ENCODE measurements at places on chromosomes 7 and 10. TPM values are rescaled to one million over a fixed set of nuclear protein-coding genes. Genes with fewer than 3 reads are reported as not detected.
A peak's percentile ranks its signal among the peaks of the same experiment; 100 is the strongest.

The ASB15 gene
- not detected for total RNA-seq

DNA sequence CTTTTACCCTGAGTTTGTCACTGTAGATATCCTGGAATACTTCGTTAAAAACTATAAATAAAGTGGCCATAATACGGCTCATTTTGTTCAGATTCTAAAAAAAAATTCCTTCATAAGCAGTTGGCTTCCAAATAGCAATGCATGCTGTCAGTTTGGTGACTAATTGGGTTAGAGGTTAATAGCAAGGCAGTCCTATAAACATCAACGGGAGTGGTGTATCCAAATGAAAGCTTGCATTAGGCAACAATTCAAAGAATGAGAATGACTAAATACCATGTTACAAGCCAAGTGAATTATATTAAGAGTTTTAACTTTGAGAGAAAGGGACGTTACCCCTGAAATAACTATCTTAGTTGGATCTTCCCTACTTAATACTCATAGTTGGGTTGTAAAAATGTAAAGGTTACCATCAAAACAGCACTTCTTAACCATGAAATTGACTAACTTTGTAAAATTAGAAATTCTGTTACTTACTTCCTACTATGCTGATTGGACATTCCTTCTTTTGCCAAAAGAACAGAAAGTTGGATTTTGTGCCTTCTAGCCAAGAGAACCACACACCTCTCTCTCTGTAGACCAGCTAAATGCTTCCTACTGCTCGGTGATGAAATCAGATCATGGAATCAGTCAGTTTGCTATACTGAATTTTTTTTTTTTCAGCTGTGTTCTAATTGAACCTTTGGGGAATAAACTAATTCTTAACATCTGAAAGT lies 98.0 kb downstream of the KAT6B start:
- peaks cover 3% of the 10 kb centered on the region for H3K36me3 ChIP-seq
- no peak overlapping the region for H3K4me3 ChIP-seq
- H3K27ac ChIP-seq, result no peak overlapping the region
- no peaks in the 10 kb centered on the region for H3K27me3 ChIP-seq
- peaks cover 38% of the 10 kb centered on the region for H3K4me1 ChIP-seq
- no peak for DNase-seq

The LRGUK gene
- total RNA-seq, result 0.57 TPM

The FGL2 gene
- total RNA-seq, result 7.7 TPM

DNA sequence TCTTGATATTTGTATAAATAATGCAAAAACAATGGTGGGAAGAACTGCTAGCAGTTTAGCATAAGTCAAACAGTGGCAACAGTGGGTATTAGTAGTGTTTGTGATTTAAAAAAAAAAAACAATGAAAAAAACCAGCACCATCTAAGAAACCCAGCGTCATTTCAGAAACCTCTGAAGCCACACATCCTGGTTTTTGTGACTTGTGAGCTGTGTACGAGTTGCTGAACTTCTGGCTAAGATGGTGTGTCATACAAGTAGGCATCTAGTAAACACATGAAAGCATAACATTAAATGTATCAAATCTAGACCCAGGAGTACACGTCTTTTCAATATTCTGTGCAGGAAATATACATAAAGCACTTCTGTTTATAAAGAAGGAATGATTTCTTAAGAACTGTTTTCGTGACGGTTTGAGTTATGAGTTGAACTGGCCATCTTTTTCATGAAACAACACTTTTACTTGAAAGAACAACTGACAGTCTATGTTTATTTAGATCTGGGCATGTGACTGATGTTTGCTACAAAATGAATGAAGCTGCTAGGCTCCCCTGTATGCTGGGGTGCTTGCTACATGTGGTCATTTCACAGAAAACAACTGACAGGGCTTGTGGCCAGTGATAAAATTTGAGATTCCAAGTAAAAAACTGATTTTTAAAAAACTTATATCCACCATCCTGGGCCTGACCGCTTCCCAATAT lies 143.5 kb downstream of the PIP4K2A start:
- H3K27me3 ChIP-seq, result no peaks in the 10 kb centered on the region
- H3K36me3 ChIP-seq, result peaks cover 16% of the 10 kb centered on the region
- H3K4me3 ChIP-seq, result no peak overlapping the region
- peaks cover 45% of the 10 kb centered on the region for H3K4me1 ChIP-seq
- DNase-seq, result no peak

DNA sequence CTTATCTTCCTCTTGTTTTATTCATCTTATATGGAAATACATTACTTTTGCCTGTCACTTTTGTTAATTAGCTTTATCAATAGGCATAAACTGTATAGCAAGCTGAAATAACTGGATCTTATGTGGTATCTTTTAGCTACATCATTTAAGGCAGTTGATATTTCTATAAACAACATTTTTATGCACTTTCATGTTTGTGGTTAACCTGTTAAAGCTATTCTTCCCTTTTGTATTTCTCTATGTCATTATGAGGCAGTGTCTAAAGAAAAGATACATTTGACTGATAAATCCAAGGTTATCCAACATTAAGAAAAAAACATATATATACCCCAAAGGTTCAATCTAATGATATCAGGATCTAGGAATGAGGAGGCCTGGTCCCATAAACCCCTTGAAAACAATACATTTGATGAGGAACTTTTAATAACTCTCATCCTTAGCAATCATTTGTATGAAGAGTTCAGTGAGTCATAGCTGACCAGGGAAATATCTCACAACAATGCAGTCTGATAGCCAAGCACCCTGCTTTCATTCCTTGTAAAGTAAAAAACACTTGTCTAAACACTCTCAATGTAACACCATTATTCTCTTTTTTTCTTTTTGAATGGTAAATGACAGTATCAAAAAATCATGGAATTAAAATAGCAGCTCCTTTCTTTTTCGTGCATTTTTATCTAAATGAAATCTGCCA lies 300.9 kb downstream of the NEBL start:
- no peaks in the 10 kb centered on the region for H3K27me3 ChIP-seq
- H3K36me3 ChIP-seq, result no peaks in the 10 kb centered on the region
- H3K4me3 ChIP-seq, result no peak overlapping the region
- no peaks in the 10 kb centered on the region for H3K4me1 ChIP-seq
- H3K27ac ChIP-seq, result no peak overlapping the region
- DNase-seq, result no peak

The PPP1R17 gene
- not detected for total RNA-seq

DNA sequence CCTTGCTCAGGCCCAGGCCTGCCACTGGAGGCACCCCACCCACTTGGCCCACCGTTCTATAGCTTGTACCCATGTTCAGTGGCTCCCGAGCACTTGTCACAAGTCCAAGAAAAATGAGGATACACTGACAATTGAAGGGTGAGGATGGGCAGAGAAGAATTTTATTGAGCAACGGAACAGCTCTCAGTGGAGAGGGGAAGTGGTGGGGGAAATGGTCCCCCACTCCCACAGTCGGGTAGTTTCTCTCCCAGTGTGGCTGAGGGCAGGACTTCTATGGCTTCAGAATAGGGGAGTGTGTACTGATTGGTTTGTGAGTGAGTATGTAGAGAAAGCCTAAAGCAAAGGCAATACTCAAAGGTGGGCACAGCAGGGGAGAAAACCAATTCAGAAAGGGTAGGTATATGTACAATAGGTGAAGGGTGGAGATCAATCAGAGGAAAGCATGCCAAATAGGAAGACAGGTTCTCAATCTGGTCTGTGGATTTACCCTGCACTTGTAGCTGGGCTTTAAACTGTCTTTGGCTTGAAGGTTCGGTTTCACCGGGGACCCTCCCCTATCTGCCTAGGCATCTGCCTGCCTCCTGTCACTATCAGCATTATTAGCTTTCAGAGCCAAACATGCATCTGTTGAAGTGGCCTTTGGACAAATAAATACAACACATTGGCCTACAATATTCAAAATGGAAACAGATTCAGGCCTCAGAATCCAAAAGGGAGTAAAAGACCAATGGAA lies 8.9 kb upstream of the TSPAN13 start:
- peaks cover 2% of the 10 kb centered on the region for H3K36me3 ChIP-seq
- peaks cover 29% of the 10 kb centered on the region for H3K27me3 ChIP-seq
- no peaks in the 10 kb centered on the region for H3K4me1 ChIP-seq
- H3K4me3 ChIP-seq, result no peak overlapping the region
- DNase-seq, result no peak

GRCh38 chr7:125355899-125356298 lies 426.3 kb upstream of the POT1 start:
- no peak overlapping the region for H3K27ac ChIP-seq
- H3K27me3 ChIP-seq, result no peaks in the 10 kb centered on the region
- H3K4me3 ChIP-seq, result no peak overlapping the region
- H3K36me3 ChIP-seq, result no peaks in the 10 kb centered on the region

DNA sequence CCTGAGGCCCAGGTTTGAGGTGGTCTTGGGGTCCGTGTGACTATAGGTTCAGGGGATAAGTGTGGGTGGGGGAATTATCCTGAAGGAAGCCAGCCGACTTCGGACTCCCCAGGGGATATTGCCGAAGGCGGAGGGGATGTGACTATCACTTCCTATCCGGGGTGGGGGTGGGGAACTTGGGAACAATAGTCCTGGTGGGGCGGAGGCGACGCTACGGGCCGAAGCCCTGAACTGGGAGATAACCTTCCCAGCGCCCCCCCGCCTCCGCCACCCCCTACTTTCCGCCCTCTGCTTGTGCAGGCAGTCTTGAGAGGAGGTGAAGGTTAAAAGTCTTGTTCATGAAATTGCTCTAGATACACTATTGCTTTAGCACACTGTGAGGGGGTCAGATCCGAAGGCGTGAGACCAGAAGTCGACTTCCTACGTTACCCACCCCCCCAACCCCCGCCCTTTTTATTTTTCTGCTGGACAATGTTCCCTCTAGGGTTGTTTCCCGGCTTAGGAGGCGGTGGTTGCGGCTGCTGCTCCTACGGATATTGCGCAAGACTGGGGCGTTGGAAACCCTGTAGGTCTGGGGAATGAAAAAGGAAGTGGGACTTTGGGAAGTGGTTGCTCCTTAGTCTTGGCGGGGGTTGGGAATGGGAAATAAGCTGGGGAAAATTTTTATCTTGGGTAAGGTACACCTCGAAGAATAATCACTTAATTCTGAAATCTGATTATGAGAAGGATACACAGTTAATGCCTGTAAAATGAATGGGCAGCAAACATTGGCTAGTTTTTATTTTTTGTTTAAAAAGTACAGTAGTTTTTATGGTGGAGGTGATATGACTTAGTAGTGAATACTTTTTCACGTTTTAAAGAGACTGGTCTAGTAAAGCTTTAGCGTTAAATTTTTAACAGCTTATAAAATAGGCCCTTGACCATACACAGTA lies 1.5 kb downstream of the PTPN12 start:
- no peak for DNase-seq
- H3K36me3 ChIP-seq, result no peaks in the 10 kb centered on the region
- H3K4me3 ChIP-seq, result peak overlapping the region; percentile 97
- no peaks in the 10 kb centered on the region for H3K27me3 ChIP-seq

GRCh38 chr10:6313111-6313895 lies 110.6 kb downstream of the PFKFB3 start:
- H3K27ac ChIP-seq, result no peak overlapping the region
- H3K4me1 ChIP-seq, result peaks cover 5% of the 10 kb centered on the region
- H3K4me3 ChIP-seq, result no peak overlapping the region
- peaks cover 5% of the 10 kb centered on the region for H3K36me3 ChIP-seq
- H3K27me3 ChIP-seq, result no peaks in the 10 kb centered on the region

The C7orf33 gene
- total RNA-seq, result not detected

DNA sequence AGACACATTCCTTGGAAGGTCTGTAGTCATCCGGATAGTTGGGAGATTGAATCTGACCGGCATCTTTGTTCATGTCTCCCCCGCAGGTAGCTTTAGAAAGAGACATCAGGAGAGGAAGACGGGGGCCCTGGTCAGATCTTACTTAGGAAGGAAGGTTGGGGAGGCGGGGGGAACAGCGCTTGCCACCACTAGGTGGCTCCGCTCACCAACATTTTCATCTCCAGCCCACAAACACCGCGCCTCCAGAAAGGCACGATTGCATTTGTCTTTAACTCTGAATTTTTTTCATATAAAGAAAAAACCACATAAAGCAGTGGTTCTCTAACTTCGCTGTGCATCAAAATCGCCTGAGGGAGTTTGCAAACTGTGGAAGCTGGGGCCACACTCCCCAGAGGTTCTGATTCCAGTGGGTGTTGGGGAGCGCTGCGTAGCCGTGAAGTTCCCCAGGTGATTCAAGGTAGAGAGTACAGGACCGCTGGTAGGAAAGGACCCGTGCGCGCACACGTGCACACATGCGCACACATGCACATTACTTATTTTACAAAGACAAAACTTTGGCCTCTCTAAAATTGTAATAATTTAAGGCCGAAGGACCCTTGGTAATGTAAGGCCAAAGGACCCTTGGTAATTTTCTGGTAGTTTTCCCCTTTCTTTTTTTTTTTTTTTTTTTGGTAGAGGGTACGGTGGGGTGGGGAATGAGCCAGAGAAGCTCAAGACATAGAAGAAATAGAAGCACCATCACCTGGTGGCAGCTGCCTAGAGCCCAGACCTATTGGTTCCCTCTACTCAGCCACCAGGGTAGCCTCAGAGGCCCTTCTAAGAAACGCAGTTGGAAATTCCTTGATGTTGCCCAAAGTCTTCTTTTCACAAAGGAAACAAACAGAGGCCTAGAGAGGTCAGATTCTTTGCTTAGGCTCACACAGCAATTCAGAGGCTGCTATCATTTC lies 37.4 kb upstream of the OPALIN start:
- peak; percentile 25 for DNase-seq
- H3K27ac ChIP-seq, result no peak overlapping the region
- H3K4me1 ChIP-seq, result peaks cover 2% of the 10 kb centered on the region
- H3K36me3 ChIP-seq, result no peaks in the 10 kb centered on the region
- H3K27me3 ChIP-seq, result peaks cover 53% of the 10 kb centered on the region
- H3K4me3 ChIP-seq, result no peak overlapping the region

DNA sequence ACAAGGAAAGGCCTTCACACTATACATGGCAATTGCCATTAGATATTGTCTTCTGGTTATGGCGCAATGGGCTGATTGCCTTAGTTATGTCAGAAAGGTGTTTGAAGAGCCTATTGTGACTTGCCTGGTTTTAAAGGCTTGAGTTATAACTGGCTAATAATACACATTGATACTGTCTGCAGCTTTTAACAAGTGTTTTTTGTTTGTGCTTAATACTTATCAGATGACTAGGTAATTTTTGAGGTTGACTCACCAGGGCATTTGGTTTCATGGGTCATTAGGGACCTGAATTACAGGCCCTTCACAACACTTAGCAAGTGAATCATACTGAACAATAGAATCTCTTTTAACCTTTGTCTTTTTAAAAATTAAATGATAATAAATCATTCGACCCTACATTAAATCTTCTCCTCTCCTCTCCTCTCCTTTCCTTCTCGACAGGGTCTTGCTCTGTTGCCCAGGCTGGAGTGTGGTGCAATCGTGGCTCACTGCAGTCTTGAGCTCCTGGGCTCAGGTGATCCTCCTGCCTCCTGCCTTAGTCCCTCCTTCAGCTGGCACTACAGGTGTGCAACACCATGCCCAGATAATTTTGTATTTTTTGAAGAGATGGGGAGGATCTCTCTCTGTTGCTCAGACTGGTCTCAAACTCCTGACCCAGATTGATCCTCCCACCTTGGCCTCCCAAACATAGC lies 196.3 kb downstream of the JCAD start:
- H3K4me3 ChIP-seq, result no peak overlapping the region
- no peak for DNase-seq
- H3K27ac ChIP-seq, result no peak overlapping the region

Measured in T-helper 17 cell (primary cell).